GM13977 (cell line): ENCODE measurements at places on chromosomes 7 and 10.

- no peak for DNase-seq
These were observed 675.8 kb downstream of the PCDH15 start for GRCh38 chr10:54125098-54125747.

GRCh38 chr10:6163364-6164270 lies 39.1 kb upstream of the PFKFB3 start:
- peak; percentile 98 for DNase-seq

GRCh38 chr7:29135846-29136245 lies 10.5 kb downstream of the CPVL start:
- no peak for DNase-seq

DNA sequence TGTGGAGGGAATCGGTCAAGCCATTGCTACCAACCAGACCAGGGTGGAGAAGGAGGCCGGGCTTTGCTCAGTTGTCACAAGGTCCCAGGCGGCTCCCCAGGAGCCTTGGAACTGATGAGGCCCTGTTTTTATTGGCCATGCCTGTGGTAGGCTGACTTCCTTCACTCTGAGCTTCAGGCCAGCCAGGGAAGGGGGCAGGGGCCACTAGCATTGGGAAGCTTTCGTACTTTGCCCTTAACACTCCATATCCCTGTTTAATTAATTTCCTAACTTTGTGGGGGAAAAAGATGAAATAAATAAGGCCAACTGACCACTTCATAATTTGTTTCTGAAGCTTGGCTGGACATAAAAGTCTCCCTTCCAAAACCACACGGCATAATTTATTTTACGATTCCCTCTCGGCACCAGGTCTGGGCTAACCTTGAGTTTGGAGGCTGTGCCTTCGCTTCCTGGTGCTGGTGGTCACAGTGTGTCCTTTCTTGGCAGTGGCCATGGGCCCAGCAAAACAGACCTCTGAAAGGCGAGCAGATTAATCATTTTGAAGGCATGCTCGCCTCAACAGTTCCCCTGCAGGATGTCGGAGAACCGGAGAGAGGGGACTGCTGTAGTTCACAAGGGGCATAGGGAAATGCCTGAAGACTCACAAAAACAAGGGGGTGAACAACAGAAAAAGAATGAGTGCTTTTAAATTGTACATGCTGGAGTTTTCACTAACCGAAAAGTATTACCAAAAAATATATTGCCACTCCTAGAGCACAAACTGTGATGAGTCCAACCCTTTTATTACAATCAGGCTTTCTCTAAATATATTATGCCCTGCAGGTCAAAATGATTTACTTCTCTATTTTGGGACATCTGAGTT lies 966.0 kb downstream of the LRMDA start:
- no peak for DNase-seq

GRCh38 chr7:77566421-77566820 lies 29.3 kb downstream of the PTPN12 start:
- DNase-seq, result no peak

DNA sequence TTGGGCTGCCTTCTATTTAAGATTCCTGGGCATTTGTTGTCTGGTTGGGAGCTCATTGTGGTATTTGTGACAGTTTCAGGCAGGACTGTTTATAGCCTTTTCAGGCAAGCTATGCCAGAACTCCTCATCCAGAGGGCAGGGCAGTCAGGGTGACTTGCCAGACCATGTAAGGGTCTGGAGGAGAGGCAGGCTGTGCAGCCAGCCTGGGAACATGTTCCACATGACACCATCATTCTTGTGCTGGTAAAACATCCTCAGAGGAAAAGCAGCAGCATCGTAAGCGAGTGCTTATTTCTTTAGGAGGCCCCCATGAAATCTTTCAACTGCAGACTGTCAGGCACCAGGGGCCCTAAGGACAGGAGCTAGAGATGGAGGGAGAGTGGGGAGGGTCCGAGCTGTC lies 44.0 kb upstream of the SORBS1 start:
- no peak for DNase-seq

DNA sequence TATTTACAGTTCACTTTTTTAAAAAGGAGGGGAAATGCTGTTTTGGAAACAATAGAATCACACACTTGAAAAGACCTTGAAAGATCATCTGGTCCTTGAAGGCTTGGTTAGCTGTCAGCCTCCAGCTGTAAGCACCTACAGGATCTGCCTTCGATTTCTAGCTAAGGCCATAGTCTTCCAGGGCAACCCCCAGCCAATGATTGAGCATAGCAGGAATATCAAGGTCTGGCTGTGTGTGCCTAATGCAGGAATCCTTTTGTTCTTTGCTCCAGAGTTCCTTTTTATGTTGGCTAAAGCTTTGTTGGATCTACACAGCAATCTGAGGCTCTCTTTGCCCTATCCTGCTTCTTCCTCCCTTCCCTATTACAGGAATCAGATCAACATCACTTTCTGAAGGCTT lies 5.2 kb upstream of the YAE1 start:
- no peak for DNase-seq

DNA sequence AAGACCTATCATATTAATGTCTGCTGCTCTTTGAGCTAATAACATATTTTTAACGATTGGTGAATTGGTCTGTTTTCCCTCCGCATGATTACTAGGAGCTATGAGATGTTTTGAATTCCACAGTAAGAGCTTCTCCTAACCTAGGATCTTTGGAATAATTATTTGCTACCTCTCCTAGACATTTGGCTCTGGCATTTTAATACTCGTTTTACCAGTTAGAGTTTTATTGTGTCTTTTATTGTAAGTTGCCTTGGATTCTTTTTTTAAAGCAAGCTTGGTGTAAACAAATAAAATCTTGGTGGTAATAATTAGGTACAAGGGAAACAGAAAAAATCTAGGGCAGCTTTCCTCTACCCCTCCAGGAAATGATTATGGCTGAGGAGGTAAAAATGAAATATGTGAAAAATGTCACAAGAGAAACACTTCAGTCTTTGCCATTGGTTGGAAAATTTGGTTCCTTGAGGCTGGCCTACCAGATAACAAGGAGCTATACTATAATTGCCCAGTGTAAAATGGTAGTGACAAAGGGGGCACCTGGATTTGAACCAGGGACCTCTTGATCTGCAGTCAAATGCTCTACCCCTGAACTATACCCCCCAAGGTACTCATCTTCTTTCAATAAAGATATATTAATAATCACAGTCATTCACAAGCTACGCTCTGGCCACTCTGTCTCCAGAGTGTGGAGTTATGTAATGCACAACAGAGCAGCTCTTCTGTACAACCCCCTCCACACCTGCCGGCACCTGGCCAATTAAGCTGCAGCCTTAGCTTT lies 85.4 kb downstream of the ZNF777 start:
- DNase-seq, result no peak

DNA sequence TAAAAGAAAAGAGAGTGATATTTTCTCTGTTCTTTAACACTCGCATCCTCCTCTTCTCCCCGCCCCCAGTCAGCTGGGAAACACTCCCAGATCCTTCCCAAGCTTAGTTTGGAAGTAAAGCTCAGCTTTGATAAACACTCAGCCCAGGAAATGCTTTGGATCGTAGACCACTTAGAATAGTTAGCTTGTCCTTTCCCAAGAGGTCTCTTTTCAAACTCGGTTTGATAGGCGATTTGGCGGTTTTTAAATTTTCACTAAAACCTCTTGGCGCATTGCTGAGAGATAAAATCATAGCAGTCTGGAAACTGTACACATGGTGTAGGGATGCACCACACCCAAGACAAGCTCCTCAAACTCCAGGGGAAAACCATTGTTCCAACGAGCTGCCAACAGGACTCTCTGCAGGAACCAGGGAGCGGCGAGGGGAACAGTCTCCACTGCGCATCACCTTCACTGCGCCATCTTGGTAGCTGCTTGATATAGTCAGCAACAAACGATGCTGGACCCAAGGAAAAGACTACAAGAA lies 22.3 kb downstream of the SMURF1 start:
- DNase-seq, result no peak

- no peak for DNase-seq
These were observed 790 bp upstream of the PITX3 start for GRCh38 chr10:102242118-102242485.

- DNase-seq, result peak; percentile 36
These were observed 12.0 kb downstream of the LSM8 start for GRCh38 chr7:118195837-118196474.
